ENCODE measurements at places on chromosomes 6 and 20.

GRCh38 chr6:26576929-26577719 lies 19.6 kb upstream of the ABT1 start:
- peak; percentile 77 for DNase-seq

DNA sequence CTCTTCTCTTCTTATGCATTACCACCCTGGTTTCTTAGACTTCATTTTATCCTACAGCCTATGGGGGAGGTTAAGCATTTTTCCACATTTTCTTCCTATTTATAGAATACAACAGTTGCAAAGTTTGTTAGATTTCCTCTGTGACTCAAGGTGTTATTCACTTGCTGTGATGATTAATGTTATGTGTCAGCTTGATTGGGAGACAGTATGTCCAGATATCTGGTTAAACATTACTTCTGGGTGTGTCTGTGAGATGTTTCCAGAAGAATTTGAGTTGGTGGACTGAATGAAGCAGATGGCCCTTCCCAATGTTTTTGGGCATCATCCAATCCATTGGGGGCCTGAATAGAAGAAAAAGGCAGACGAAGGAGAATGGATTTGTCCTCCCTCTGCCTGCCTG lies 131.3 kb downstream of the C6orf118 start:
- no peak for DNase-seq

GRCh38 chr6:163165922-163166321 lies 248.6 kb upstream of the QKI start:
- DNase-seq = no peak

- no peak for DNase-seq
Observed at GRCh38 chr6:137039010-137039409, 5.8 kb downstream of the IL20RA start.

- DNase-seq = no peak
Observed at GRCh38 chr6:135021310-135022049, 33.1 kb downstream of the HBS1L start.

GRCh38 chr20:61442075-61442670 lies 190.1 kb downstream of the CDH4 start:
- DNase-seq = no peak

DNA sequence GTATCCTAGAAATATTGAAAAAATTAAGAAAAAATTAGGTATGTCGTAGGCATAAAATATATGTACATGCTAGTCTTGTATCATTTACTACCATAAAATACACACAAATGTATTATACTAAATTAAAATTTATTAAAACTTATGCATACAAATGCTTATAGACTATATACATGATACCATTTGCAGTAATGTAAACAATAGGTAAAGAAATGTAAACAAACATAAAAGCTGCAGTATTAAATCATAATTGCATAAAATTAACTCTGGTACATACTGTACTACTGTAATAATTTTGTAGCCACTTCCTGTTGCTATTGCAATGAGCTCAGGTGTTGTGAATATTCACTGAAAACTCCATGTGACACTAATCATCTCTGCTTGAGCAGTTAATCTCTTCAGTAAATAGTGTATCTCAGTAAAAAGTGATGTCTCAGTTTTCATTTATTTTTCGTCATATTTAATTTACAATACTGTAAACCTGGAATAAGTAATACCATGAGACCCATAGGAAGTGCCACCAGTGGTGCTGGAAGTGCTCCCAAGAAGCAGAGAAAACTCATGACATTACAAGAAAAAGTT lies 29.3 kb downstream of the RALGAPB start:
- no peak for DNase-seq

DNA sequence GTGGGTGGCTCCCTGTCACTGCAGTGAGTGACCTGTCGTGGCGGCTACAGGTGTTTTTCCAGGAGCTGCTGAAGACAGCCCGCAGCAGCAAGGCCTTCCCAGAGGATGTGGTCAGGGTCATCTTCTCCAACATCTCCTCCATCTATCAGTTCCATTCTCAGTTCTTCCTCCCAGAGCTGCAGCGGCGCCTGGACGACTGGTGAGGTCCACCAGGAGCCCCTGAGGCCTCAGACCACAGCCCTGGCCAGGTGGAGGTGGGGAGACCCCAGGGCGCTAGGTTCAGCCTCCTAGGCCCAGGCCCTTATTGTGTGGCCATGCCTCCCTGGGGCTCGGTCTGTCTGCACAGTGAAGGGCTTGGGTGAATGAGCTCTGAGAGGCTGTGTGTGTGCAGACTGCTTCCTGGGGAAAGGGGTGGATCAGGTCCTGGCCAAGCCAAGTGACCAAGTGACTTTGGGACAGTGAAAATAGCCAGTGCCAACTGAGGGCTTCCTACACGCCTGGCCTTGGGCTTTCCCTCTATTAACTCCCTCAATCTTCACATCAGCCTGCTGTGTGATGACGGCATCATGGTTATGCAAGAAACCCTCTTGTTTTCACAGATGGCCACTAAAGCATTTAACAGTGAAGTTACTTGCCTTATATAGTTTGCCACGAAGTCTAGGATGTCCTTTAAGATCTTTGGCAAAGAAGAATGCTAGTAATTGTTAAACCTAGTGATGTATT lies 6.4 kb downstream of the FGD2 start:
- no peak for DNase-seq

- DNase-seq = no peak
Observed at GRCh38 chr20:51237278-51237677, 214.4 kb upstream of the KCNG1 start.

DNA sequence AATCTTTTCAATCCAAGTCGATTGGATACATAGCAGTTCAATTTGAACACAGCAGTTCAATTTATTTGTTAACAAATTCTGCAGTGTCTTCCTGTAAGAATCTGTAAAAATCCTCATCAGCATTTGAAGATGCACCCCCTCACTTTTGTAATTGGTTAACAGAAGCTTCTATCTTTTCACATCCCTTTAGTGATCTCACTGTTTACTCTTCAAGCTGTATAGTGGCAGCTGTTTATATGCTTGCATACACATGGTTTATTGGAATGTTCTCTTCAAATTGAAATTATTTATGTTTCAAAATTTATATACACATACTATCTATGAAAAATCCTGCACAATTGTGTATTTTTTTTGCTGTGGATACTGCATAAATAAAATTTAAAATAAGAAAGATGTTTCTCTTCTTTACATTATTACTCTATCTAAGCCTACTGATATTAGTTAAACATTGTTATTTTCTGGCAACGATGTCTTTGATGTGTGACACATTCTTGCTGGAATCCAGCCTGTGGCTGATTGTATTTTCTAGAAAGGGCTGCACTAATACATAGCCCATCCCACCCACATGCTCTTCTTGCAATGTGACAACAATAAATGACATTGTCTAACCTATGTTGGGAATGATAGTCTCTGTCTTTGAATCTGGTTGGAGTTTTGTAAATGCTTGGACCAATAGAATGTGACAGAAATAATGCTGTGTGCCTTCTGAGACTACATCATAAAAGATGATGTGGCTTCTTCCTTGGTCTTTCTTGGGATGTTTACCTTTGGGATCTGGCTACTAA lies 573.0 kb downstream of the CD109 start:
- no peak for DNase-seq

DNA sequence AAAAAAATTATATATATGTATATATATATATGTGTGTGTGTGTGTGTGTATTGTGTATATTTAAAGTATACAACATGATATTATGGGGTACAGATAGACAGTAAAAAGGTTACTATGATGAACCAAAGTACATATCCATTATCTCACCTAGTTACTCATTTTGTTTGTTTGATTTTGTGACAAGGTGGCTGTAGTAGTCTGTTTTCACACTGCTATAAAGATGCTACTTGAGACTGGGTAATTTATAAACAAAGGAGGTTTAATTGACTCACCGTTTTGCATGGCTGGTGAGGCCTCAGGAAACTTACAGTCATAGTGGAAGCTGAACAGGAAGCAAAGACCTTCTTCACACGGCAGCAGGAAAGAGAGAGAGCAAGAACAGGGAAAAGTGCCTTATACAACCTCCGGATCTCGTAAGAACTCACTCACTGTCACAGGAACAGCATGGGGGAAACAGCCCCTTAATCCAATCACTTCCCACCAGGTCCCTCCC lies 30.2 kb upstream of the DACT2 start:
- no peak for DNase-seq

- peak; percentile 14 for DNase-seq
Observed at GRCh38 chr6:144215402-144215931, 65.2 kb downstream of the STX11 start.

- DNase-seq = no peak
Observed at GRCh38 chr6:40077315-40077714, 143.1 kb upstream of the MOCS1 start.

- DNase-seq = no peak
Observed at GRCh38 chr20:38219006-38219950, 41.3 kb downstream of the KIAA1755 start.

- DNase-seq = no peak
Observed at GRCh38 chr6:20837189-20837588, 302.9 kb downstream of the CDKAL1 start.

- no peak for DNase-seq
Observed at GRCh38 chr6:1575210-1576041, 34.3 kb upstream of the FOXC1 start.

DNA sequence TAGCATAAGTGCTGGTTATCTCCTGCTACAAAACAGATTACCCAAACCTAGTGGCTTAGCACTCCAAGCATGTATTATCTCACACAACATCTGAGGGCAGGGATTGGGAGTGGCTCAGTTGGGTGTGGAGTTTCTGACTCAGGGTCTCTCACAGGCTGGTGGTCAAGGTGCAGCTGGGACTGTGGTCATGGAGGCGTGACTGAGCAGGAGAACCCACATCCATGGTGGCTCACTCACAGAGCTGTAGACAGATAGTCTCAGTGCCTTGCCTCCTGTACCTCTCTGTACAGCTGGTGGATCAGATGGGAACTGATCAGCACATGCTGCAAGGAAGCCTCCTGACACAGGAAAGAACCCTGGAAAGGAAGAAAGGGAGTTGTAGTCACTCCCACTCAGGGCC lies 83.1 kb upstream of the CST7 start:
- DNase-seq = no peak

DNA sequence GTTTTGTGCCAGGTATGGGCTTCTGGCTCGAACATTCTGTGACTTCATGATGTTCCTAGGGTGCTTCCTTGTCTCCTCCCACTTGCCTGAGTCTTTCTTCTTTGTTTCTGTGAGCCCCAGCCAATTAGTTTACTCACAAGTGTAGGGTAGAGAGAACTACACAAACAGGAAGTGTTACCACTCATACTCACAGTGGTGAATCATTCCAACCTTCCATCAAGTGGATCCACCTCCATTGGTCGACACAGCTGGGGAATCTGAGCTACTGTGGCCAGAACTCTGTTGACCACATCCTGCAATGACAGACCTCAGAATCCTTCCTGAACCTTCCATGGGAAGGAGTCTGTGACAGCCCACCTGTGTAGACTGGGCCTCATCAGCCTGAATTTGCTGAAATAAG lies 76.8 kb downstream of the UNC5CL start:
- peak; percentile 1 for DNase-seq

DNA sequence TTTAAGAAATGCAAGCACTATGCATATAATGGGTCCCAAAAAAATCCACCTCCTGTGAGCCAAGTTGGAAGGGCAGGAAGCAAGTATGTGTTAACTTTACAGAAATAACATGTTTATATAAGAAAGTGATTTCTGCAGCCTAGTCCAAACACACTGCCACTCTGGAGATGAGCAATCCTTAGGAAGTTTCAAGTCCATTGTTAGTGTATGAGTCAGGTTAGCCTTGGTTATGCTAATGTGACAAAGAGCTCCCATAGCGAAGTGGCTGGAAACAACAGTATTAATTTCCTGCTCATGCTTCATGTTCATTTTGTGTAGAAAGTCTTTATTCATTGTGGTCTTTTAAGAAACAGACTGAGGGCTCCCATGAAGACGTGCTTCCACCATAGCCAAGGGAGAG lies 121.4 kb downstream of the TBXT start:
- no peak for DNase-seq

DNA sequence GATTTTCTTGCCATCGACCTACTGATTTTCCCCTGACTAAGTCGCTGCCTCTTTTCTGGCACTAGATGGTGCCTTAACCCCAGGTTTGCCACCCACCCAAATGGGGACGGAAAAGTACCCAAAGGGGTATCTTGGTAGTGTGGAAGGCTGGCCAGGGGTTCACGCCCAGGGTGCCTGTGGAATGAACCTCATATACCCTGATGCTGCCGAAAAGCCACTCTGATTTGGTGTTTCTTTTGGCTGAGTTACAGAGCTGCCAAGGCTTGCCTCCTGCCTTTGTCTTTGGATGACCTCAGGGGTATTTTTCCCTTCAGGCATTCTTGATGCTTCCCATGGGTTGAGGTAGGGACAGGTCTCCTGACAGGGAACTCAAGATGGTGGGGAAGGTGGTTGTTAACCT lies 78.1 kb downstream of the MAP3K7 start:
- no peak for DNase-seq

- no peak for DNase-seq
Observed at GRCh38 chr6:49739423-49739822, 4.8 kb downstream of the CRISP3 start.

- DNase-seq = no peak
Observed at GRCh38 chr20:46456255-46457028, 50.0 kb upstream of the ELMO2 start.

GRCh38 chr6:16274483-16274882 lies 36.1 kb downstream of the GMPR start:
- no peak for DNase-seq

- DNase-seq = no peak
Observed at GRCh38 chr20:51661609-51662178, 106.5 kb downstream of the ATP9A start.

DNA sequence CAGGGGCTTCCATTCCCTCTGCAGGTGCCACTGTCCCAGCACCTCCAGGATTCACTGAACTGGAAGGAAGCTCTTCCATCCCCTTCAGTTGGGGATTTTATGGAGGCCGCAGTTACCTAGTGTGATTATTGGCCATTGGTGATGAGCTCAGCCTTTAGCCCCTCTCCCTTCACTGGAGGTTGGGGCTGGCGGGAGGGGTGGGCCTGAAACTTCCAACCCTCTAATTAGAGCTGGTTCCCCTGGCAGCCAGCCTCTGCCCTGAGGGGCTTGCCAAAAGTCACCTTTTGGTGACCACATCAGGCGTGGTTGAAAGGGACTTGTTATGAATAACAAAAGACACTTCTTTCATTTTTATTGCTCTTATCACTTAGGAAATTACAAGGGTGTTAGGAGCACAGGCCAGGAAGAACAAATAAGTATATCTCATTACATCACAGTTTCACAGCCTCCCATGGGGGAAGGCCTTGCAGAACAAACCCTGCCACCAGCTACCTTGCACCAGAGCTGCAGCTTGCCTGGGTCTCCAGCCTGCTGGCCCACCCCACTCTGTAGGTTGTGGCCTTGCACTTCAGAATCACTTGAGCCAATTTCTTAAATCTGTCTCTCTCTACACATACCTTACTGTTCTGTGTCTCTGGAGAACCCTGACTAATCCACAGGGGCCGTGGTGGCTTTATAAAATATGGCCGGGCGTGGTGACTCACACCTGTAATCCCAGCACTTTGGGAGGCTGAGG lies 5.0 kb downstream of the PYGB start:
- DNase-seq = no peak

- DNase-seq = no peak
Observed at GRCh38 chr6:54173089-54173488, 61.8 kb downstream of the MLIP start.

- no peak for DNase-seq
Observed at GRCh38 chr6:109897025-109897424, 81.1 kb upstream of the GPR6 start.
